ENCODE measurements at places on chromosomes 2 and 18.
A peak's percentile ranks its signal among the peaks of the same experiment; 100 is the strongest.

DNA sequence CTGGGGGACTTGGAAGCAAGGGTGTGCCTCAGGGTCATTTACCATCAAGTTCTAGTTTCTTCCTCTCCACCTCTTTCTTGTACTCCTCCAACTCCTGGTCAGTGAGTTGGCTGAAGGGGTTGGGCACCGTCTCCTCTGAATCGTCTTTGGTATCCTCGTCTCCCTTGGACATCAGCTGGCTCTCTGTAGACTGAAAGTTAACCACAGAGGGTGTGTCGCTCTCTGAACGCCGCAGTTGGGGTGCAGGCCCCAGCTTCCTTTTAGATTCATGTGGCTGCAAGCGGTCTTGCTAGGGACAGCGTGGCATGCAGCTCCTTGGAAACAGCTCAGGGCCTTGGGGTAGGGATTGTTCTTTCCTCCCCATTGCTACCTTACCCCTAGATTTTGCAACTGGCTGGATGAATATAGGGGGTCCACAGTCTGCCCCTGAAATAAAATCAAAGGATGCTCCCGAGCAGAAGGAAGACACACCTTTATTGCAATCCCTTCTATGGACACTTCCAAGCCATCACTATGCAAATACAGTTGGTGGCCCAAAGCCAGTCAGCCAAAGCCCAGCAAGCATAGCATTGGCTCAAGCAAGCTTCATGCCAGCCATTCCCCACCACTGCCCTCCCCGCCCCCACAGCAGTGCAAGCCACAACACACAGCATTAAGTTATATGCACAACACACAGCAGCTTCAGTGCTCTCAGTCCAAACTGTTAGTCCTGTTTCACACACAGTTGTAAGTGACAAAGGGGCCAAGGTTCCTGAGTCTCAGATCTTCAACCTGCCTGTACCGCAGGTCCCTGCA lies 93.2 kb downstream of the ADD2 start:
- no peak for DNase-seq

DNA sequence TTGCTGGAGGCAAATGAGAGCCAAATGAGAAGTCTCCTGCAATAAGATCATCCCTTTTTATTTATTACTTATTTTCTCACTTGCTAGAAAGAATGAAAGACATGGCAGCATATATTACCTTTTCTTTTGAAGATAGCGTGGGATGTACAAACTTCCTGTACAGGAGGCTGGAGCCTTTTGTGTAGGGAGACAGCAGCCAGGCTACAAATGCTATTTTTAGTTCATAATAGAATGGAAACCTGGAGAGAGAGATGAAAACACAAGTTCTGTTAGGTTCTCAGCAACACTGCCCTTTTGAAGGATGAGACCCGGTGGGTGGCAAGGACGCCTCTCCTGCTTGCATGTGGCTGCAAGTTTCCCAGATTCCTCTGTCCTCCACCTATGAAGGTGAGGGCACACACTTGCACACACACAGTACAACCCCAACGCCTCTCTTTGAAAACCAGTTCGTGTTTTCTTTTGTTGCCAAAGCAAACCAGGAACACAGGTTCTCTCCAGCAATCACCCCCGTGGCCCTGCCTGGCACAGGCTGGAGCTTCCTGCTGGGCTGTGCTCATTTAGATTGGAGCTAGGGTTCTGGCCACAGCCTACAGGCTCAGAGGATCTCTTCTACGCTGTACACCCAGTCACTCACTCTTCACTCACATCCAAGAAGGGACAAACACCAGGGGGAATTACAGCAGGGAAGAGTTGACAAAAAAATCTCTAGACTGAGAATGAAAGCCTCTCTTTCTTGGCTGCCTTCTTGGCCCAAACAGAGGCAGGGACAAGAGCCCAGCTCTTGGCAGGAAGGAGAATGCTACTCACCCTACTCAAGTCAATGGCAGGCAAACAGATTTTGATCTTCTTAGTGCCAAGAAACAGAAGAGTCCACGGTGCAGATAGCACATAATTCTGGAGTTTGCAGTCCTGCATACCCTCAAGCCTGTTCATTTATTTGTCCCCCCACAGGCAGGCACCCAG lies 55.6 kb downstream of the MRPL35 start:
- no peak for DNase-seq

- no peak for DNase-seq
Measured at GRCh38 chr2:42959234-42960001, 167.0 kb upstream of the HAAO start.

- DNase-seq = no peak
Measured at GRCh38 chr2:124281541-124281940, 256.5 kb downstream of the CNTNAP5 start.

DNA sequence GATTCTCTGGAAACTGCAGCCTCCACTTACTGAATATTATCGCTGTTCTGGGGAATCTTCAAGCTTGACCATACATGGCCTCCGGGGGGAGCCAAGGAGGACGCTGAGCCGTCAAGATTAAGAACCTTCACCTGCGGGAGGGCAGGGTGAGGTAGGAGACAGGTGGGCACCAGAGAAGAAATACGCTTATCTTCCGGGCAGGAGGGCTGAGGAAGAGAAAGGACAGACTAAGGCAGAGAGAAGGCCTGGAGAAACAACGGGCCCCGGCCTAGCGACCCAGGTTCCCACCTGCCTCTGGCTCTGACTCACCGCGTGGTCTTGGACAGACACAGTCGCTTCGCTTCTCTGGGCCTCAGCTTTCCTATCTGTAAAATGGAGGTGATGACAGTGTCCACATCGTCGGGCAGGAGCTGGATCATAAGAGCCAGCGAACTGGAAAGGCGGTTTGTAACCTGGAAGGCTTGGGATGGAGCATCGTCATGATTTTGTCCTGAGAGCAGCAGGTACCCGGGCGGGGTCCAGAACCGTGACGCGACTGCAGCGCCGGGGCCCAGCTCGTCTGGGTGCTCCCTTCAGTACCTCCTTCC lies 659 bp downstream of the ZNF142 start:
- DNase-seq = peak; percentile 73

- DNase-seq = no peak
Measured at GRCh38 chr18:3612315-3612714, 162.3 kb downstream of the TGIF1 start.

DNA sequence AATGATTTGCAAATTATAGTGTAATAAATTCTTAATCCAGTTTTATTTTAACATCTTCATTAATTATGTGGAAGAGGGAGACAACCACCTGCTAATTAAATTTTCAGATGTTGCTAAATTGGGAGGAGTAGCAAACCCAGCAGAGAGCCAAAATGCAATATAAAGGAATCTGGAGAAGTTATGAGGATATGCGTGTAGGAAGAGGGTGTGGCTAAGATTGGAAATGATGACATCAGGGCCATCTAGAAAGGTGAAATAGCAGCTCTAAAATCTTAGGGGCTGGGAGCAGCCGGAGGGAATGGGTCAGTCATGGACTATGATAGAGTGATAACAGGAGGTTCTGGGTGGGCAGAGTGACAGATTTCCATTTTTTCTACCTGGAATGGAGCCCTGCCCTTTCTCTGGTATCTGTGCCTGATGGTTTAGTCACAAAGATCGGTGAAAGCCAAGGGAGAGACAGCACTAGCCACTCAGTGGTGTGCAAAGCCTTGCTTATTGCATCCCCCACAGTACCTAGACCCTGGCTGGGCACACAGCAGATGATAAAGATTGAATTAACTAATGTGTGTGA lies 379.2 kb upstream of the CELF4 start:
- no peak for DNase-seq

DNA sequence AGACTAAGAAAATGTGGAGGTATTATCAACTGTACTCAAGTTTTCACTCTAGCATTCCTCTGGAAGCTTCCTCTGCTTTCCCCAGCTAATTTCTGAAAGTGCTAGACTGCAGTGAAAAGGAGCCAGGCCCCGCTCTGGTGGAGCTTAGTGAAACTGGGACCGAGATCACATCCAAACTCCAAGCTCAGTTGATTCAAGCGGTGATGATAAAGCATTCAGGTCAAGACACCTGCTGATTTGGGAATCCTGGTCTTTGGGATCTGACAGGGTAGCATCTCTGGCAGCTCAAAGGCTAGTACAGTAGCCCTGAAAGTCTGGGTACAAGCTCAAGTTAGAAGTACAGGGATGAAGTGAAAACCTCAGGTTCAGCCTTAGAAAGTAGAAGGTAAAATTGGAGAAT lies 120.2 kb upstream of the CRIM1 start:
- no peak for DNase-seq

- DNase-seq = no peak
Measured at GRCh38 chr2:172216477-172216876, 113.8 kb upstream of the DLX2 start.

DNA sequence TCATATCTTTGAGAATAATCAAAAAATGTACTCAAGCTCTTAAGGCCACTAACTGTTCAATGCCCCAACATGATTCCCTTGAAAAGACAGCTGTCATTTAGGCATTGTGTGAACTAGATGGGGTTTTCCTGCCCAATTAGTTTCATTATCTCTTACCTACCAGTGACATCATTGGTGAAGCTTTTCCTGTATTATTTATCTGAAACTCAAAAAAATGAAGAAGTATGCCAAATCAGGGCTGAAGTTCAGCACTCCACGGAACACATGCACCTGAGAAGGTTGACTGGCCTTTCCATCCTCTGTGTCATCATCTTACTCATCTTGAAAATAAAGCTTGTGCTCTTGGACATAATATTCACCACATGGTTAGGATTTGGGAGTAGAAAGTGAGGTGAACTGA lies 126.4 kb downstream of the TXNL1 start:
- no peak for DNase-seq

GRCh38 chr2:28662468-28663181 lies 89.0 kb upstream of the PPP1CB start:
- no peak for DNase-seq

DNA sequence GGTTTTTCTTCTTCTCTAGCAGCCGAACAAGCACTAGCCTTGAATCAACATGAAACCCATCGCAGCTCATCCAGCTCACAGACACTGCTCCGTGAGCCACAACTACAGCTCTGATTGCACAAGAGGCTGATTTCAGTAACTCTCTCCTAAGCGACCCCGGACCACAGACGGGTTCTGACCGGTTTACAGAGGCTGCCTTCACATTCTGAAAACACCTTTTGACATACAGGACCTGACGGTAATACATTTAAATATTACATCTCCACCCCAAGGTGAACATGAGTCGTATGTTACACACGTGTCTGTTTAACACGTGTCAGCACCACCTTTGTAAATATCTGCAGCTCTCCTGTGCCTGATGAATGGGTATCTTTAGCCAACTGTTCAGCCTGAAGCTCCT lies 120.7 kb downstream of the TMEM18 start:
- no peak for DNase-seq

GRCh38 chr2:40321016-40321623 lies 130.8 kb downstream of the SLC8A1 start:
- DNase-seq = no peak

DNA sequence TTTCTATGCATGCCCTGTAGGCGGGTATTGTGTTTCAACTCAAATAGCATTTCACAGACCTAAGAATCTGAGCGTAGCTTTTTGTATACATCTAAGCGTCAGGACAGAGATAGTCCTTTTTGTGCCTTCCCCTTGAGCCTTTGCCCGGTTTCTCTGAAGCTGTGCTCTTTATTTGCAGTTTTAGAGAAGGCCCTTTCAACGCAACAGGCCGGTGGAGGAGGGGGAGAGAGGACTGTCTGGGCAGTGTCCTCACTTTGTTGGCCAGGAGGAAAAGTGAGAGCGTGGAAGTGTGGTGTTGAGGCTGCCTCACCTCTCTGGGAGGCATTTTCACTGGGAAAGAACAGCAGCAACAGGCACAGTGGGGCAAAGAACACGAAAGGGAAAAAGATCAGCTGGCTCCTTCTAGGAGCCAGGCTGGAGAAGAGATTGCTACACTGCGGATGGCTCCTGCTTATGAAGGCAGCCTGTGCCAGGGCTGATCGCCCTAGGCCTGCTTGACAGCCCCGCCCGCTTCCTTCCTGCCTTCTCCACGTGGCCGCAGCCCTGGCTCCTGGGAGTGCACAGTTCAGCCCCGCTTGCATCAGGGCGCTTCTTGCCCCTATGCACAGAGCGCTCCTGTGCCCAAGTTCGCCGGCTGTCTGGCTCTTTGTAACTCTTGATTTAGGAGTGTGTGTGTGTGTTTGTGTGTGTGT lies 195.6 kb upstream of the POU3F3 start:
- peak; percentile 23 for DNase-seq

DNA sequence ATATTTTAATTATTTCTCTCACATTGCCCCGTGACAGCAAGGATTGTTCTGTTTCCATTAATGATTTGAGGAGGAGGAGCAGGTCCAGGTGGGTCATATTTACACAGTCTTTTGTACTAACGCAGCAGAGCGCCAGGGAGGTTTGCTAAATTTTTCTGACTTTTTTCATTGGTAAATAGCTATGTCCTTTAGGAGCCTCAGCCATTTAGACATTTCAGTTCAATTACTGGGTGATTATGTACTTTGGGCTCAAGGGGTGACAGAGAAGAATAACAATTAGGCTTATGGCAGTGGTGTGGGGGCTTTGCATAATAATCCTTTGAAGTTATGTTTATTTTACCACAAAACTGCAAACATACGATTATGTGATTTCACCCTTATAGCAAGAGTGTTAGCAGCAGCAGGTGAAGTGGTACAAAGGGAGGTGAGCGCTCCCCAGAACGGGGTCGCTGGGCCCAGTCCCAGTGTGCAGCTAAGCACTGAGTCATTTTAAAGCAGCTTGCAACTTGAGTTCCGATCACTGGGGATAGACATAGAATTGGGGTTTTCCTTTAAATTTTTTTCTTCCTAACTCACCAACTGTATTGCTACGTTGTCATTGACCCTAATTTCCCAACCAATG lies 80.3 kb downstream of the TSHZ1 start:
- no peak for DNase-seq

DNA sequence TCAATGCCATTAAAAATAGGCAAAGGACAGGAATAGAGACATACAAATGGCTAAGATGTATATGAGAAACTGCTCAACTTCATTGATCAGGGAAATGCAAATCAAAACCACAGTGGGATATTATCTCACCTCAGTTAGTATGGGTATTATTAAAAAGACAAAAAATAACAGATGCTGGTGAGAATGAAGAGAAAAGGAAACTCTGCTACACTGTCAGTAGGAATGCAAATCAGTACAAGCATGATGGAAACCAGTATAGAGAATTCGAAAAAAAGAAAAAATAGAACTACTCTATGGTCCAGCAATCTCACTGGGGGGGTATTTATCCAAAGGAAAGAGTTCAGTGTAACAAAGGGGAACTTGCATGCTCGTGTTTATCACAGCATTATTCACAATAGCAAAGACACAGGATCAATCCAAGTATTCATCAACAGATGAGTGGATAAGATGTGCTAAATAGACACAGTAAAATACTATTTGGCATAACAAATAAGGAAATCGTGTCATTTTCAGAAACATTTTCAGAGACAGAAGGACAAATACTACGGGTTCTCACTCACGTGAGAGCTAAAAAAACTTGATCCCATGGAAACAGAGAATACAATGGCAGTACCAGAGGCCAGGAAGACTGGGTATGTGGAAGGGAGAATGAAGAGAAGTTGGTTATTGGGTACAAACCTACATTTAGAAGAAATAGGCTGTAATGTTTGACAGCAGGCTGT lies 60.6 kb downstream of the CCDC74A start:
- DNase-seq = no peak

DNA sequence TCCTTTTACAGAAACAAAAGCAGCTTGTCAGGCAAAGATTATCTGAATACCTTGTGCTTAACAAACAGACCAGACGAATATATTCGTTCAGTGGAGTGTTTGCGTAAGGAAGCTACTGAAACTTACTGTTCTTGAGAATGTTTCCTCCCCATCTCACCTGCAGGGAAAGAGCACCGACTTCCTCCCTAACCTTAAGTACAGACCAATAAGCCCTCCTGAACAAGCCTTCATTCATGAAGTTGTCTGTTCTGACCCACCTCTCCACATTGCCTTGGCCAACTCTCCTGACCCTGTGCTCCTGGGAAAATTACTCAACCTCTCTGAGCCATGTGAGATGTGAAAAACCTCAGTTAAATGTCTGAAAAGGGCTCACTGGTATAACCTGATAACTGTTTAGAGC lies 35.2 kb downstream of the STK39 start:
- peak; percentile 37 for DNase-seq

Data from activated T-cell treated with anti-CD3 and anti-CD28 coated beads, Interleukin-2, amount 50 U/mL, for 48 hours (primary cell).